ENCODE measurements at places on chromosomes 12 and 14.

- DNase-seq = no peak
These were observed 56.2 kb downstream of the ARL6IP4 start for GRCh38 chr12:123036466-123037285.

DNA sequence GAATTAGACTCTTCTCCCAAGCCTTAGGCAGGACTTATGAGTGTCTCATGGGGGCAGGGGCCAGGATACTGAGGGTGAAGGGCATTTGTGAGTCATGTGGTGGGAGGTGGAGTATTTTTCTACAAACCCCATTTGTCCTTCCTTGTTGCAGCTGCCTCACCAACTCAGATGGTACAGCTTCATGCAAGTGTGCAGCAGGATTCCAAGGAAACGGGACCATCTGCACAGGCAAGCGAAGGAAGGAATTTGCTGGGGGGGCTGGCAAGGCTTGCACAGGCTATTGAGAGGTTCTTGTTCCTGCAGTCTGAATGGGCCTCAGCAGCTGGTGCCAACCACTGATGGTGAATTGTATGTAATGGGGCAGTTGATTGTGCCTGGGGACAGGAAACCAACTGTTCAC, 125.1 kb downstream of the STAB2 start:
- DNase-seq = no peak

- DNase-seq = no peak
These were observed 50.9 kb downstream of the KLHL28 start for GRCh38 chr14:44910821-44911220.

DNA sequence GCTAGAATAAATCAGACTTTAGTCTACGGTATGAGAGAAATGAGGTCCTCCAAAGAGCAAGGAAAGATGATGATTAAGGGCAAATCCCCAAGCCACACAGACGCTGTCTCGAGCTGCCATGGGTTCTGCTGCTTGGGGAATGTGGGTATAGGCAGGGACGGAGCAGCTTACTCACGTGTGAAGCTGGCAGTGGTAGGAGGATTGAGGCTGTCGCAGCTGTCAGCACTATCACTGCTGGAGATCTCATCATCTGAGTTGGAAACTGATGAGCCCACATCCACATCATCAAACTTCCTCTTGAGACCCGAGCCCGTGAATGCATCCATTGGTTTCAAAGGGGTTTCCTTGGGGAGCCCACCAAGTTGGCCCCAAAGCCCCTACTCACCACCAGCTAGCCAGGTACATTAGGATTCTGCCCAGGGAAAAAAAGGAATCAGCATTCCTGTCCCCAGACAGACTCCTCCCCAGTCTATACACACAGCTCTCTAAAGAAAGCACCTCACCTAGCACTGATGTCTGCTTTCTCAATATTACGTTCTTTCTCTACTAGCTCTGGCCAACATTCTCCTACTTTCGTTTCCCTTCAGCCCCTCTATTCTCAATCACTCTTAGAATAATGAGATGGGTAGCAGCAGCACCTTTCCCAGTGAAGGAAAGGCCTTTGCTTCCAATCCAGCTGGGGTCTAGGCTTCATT, 7.0 kb downstream of the CSRNP2 start:
- DNase-seq = peak; percentile 7

- DNase-seq = no peak
These were observed 41.0 kb downstream of the DIP2B start for GRCh38 chr12:50545786-50546185.

DNA sequence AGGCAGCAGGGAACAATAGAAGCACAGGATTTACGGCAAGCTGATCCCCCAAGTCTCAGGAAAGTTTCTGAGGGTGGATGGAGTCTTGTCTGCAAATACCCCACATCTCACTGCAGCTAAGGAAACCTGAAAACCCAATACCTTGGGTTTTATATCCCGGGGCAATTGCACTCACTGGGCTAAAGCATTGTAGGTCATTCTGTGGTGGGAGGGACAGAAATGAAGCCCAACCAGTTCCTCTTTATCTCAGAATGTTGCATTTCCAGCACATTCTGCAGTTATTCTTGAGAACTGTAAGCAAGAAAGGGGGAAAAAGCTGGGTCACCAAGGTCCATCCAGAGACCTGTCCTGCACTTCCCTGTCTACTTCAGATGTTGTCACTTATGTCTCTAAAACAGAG, 39.8 kb downstream of the C12orf42 start:
- no peak for DNase-seq

DNA sequence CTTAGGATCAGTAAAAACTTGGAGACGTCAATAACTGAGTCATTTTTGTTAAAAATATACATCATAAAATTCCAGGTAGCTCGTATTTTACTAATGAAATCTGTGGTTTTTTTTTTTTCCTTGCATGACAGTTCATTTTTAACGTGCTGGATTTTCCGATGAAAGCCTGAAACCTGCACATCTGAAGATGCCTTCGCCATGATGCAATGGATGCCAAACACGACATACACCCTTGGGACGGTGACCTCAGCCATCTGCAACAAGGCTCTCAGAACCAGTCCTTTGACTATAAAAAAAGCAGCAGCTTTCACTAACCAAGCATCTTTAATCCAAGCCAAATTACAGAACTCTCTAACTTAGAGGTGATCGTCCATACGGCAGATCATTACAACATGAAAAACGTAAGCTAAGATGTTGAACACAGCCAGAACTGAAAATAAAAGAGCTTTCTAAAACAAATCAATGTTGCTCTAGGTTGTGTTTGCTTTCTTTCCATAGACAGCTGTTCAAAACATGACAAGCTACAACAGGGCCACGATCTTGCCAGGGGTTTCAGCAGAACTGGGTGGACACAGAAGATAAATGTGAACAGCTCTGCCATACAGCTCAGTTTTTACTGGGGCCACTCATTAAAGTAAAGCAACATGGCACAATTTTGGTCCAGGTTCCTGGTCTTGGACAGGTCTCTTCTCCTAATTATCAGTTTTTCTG, 7.8 kb downstream of the NIN start:
- no peak for DNase-seq

DNA sequence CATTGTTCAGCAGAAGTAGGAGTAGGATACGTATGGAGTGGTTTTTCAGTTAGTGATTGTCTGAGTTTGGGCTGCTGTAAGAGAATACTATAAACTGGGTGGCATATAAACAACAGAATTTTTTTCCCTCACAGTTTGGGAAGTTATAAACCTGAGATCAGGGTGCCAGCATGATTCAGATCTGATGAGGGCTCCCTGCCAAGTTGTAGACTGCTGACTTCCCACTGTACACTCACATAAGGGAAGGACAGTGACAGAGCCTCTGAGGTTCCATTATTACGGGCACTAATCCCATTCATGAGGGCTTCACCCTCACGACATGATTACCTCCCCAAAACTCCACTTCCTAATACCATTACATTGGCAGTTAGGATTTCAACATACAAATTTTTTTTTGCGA, 50.7 kb downstream of the ACSM4 start:
- DNase-seq = no peak

GRCh38 chr12:98360401-98360800, 155.0 kb upstream of the TMPO start:
- DNase-seq = no peak

DNA sequence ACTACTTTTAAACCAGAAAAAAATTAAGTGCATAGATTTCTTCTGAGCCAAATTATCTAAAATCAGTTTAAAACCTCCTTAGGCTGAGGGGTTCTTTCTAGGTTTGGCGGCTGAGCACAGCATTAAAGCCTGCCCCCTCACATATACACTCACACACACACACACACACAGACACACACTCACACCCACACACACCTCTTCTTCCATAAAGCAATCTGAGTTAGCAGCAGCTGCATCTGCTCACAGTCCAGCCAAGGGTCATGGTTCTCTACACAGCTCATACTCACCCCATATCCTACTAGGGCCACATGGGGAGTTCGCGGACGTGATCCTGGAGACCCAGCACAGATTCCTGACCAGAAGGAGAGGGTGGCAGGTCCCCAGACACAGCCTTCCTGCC, 12.4 kb downstream of the SYNDIG1L start:
- DNase-seq = no peak

- no peak for DNase-seq
These were observed 283.6 kb downstream of the PCNX1 start for GRCh38 chr14:71190770-71191374.

- DNase-seq = peak; percentile 22
These were observed 612 bp downstream of the PPTC7 start for GRCh38 chr12:110582276-110583136.

GRCh38 chr12:33988197-33988805, 34.0 kb upstream of the ALG10 start:
- DNase-seq = no peak

GRCh38 chr14:64733321-64733720, 29.1 kb downstream of the PLEKHG3 start:
- DNase-seq = no peak

- peak; percentile 95 for DNase-seq
These were observed 26.0 kb upstream of the PTGR2 start for GRCh38 chr14:73825551-73826188.

- no peak for DNase-seq
These were observed 311.3 kb downstream of the FOXG1 start for GRCh38 chr14:29077916-29078315.

GRCh38 chr14:69335371-69335771, 62.7 kb downstream of the ERH start:
- DNase-seq = no peak

- no peak for DNase-seq
These were observed 3.3 kb downstream of the FBXL14 start for GRCh38 chr12:1591034-1591433.

DNA sequence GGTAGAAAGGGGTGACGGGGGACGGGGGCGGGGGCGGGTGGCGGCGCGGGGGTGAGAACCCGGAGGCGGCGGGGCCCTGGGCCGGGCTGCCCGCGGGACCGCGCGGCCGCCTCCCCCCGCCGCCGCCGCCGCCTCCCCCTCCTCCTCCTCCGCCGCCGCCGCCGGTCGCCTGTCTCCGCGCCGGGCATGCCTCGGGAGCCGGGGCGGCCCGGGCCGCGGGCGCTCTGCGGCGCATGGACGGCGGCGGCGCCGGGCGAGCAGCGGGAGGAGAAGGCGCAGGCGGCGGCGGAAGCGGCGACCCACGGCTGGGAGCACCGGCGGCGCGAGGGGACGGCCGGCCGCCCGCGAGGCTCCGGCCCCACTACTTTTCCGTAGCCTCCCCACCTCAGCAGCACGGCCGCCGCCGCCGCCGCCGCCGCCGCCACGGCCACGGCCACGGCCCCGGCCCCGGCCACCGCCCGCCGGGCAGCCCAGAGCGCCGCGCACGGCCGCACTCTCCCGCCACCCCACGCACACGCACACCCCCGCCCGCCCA, at the start of gene NPAS3:
Gene NPAS3 (plus strand): TSS at position 161 of the 535 bp plus-strand sequence.
- DNase-seq = no peak

GRCh38 chr12:15428632-15429031, 106.3 kb downstream of the PTPRO start:
- DNase-seq = no peak

DNA sequence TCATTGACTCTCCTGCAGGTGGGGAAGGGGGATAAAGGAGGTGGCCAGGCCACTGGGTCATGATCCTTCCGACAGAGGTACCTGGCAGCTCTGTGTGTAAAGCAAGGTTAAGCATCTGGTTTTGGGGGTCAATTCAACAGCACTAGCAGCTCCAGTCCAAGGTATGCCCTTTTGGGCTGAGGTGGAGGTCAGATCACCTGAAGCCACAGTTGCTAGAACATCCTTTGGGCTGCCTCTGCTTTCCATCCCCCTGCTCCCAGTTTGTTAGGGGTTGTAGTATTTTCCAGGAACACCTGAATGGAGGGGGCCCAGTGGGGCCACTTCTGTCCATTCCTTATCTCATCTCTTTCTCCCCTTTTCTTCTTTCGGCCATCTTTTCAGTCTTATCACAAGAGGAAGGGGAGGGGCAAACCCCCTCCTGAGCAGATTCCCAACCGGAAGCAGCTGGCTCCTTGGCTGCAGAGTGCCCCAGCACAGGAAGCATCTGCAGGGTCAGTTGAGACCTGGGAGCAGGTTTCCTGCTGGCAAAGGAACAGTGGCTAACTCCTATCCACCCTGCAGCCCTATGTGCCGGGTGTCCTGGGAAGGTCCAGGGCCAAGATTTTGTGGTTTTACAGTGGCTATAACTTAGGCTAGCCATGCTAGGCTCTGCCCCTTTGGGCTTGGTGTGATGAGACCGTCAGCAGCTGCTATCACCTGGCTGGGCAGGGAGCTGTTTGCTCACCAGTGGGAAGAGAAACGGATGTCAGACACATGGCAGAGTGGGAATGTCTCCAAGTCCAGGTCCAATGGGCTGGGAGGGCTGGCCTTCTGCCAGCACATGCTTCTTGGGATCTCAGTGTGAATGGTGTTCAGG, 40.2 kb downstream of the SH2B3 start:
- DNase-seq = peak; percentile 63

DNA sequence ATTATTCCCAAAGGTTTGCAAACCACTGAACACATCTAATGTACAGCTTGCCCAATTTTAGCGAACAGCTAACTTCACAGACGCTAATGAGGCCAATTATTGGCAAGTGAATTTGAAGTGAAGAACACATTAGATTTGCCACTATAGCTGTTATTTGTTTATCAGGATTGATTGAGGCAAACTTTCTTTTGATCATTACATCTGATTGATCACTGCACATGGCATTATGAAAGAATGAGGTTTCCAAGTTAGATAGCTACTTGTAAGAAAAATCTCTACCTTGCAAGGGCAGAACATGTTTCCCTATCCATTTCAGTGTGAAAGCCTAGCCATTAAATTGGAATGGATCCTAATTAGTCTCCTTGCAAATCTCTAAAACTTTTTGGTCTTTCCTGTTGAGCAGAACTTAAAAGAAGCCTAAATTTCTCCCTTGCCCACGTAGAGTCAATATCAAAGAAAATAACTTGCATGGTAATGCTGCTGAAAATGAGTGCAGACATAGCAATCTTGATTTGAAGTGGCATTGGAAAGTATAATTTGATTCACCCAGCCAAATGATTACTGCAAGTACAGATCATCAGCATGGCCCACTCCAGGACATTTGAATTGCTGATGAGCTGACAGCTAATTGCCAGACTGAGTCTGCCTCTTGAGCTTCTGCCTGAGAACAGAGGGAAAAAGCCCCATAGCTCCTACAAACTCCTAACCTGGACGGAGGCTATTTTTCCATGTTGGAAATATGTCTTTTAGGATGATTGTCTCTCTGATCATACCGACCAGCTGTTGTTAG, 98.6 kb downstream of the TPH2 start:
- no peak for DNase-seq

DNA sequence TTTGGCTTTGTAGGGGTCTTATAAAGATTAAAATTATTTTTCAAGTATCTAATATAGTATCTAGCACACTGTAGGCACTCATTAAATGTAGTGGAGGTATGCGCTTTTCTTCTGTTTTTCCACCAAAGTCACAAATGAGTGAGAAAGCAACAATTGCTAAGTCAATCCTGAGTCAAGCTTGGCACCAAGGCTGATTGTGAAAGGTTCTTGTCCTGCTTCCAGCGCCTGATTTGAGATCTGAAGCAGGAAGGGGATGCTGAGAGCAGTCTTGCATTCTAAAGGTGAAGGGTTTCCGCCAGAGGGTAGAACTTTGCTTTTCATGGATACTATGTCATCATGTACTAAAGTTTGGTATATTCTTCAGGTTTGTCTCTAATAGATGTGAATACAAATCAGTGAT, 64.9 kb upstream of the DAAM1 start:
- DNase-seq = no peak

- no peak for DNase-seq
These were observed 56.4 kb upstream of the FBXO33 start for GRCh38 chr14:39488600-39488999.

All from ascending aorta (tissue), 2 donors.